ENCODE measurements at places on chromosomes 2 and 18.

GRCh38 chr2:152564754-152565551 lies 152.3 kb downstream of the PRPF40A start:
- DNase-seq, result peak; percentile 70

DNA sequence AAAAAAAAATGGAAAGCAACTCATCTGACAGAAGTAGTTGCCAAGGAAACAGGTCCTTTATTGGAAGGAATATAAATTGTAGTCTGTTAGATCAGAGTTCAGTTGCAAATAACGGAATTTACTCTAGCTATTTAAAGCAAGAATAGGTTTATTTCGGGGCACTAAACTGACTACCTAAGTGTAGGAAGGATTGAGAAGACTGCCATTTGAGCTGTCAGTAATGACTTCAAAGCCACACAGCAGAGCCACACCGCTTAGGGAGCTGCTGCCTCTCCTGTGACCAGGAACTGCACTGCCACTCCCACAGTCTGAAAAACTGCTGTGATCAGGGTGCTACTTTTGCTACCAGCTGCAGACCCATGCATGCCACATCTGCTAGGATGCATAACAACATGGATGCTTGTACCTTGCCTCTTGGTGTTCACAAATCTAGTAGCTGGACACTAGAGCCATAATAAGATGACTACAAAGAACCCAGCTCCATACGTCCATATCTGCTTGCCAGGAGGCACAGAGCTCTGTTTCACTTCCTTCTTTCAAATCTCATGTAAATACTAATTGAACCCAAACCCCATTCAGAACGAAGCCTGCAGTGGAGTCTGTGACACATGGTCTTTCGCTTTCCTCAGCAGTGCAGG lies 2.2 kb downstream of the DSG2 start:
- DNase-seq, result peak; percentile 89

GRCh38 chr2:128625421-128625820 lies 306.8 kb upstream of the HS6ST1 start:
- DNase-seq, result no peak

DNA sequence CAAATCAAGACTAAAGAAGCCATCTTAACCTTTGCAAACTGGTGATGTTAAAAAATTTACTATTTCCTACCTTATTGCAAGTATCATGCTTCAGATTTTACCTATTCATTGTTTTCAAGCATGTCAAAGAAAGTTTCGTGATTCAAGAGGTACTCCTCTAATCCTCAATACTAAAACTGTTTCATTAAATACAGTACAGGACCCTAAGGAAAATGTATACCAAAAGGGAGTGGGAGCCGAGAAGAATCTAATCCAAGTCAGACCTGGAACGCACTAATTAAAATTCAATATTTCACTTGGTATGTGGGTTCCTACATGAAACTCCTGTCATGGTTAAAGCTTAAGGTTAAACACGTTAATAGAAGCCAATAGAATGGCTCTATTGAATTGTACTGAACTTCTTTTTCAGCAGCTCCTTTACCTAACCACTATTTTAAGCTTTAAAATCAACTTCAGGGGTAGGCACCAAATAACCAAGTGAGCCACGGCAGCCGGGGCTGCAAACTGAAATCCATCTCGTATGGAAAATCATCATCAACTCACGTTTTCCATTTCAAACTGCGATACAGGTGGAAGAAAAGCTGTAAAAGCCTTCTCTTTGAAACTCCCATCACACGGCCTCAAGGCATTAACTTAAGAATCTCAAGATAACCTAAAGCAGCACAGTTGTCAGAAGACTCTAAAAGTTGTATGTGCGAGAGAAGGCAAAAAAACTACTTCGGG lies 188.8 kb downstream of the ZEB2 start:
- DNase-seq, result no peak

GRCh38 chr2:202643012-202643858 lies 8.5 kb downstream of the FAM117B start:
- DNase-seq, result no peak

DNA sequence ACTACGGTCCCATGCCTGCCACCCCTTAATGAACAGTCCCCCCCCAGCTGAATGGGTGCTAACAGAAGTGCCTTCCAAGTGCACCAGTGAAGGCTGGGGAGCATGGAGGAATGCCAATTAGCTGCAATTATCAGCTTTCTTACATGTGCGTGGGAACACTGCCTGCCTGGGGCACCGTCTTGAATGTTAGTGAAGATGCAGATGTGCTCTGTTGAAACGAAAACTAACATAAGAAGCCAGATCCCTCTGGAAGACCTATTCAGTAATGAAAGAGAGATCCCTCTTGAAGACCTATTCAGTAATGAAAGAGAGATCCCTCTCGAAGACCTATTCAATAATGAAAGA lies 154.5 kb downstream of the CLIP4 start:
- no peak for DNase-seq

- DNase-seq, result no peak
These were observed 473.9 kb upstream of the CDH2 start for GRCh38 chr18:28650860-28651259.

DNA sequence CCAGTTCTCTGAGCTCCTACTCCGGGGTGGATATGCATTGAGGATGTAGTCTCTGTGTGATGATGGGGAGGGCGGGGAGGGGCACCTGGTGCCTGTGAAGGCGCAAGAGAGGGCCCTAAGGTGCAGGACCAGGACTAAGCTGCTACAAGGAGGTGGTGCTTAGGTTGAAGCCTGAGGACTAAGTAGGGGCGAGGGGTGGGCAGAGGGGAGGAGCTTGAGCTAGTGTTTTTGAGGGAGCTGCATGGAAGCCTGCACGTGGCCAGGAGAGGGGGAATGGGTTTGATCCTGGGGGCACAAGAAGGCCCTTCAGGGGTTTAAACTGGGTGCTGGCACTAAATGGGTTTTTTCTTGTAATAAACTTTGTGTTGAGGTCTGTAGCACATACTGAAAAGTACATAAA lies 105.0 kb downstream of the UGGT1 start:
- no peak for DNase-seq

- no peak for DNase-seq
These were observed 58.2 kb downstream of the GREB1L start for GRCh38 chr18:21300035-21300907.

GRCh38 chr2:39175026-39175812 lies 54.4 kb upstream of the SOS1 start:
- DNase-seq, result no peak

DNA sequence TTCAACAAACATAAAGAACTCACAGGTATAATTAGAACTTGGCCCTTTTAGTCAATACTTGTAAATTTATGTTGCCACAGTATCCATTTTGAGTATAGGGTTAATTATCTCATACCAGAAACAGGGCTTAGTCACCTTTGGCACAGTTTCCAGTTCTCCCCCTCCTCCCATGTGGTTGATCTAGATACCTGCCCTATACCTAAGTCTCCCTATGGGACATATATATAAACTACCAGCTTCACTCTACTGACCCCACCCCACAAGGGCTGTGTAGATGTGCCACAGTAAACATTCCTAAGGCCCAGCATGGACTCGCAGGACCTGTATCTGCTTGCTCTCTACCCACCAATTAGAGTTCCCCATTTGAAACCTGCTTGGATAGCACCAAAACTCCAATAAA lies 371.7 kb upstream of the RND3 start:
- DNase-seq, result no peak

- no peak for DNase-seq
These were observed 108.1 kb downstream of the XRCC5 start for GRCh38 chr2:216216951-216217903.

- no peak for DNase-seq
These were observed 26.4 kb upstream of the TDRD15 start for GRCh38 chr2:21097331-21097730.

DNA sequence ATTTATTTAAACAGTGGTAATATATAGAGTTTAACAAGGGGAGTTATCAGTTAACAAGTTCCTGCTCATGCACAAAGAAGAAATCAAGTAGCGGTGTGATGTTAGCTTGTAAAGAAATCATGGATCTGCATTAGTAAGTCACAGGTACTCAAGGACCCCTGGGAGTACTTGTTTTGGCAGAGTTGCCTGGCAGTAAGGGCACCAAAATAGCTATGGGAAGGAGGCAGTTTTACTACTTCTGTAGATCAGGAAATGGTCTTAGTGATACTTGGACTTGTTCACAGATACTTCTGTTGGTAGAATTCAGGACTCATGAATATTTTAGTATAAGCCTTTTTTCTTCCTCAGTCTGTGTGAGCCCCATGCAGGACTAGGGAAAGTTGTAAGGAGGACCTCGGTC lies 107.3 kb upstream of the IL1R2 start:
- DNase-seq, result no peak

DNA sequence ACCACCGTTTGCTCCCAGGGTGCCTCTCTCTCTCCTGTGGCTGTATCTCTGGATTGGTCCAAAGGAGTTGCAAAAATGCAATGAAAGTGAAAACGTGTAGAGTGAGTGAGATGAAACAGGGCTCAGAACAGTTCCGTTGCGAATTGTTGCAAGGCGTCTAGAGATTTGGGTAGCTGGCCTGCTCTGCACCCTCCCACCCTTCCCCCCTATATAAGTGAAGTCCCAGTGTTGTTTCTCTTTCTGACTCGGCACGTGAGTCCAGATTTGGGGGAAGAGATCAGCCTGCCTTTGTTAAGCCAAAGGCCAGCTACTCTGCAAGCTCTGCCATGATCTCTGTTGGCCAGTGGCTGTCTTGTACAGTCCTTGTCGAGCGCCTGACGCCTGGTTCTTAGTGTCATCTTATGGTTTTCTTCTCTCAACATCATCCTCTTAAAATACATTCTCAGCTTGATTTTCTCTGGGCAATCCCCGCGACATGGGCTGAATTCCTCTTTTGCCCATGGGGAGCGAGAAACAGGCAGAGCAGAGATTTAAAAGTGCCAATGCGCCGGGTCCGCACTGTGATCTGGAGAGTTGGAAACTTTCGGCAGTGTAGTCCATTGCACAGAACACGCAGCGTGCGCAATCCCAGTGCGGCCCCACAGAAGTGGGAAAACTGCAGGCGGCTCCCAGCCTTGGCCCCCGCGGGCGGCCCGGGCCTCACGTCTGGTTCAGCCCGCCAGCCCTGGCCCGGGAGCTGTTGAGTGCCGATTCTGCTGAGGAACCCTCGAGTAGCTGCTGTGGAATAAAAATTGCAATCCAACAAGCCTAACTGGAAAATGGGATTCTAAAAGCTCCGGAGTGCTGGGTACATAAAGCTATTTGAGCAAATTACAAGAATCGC lies 9.3 kb downstream of the MEIS1 start:
- no peak for DNase-seq

GRCh38 chr2:240050278-240050677 lies 3.0 kb downstream of the OR6B3 start:
- DNase-seq, result no peak

DNA sequence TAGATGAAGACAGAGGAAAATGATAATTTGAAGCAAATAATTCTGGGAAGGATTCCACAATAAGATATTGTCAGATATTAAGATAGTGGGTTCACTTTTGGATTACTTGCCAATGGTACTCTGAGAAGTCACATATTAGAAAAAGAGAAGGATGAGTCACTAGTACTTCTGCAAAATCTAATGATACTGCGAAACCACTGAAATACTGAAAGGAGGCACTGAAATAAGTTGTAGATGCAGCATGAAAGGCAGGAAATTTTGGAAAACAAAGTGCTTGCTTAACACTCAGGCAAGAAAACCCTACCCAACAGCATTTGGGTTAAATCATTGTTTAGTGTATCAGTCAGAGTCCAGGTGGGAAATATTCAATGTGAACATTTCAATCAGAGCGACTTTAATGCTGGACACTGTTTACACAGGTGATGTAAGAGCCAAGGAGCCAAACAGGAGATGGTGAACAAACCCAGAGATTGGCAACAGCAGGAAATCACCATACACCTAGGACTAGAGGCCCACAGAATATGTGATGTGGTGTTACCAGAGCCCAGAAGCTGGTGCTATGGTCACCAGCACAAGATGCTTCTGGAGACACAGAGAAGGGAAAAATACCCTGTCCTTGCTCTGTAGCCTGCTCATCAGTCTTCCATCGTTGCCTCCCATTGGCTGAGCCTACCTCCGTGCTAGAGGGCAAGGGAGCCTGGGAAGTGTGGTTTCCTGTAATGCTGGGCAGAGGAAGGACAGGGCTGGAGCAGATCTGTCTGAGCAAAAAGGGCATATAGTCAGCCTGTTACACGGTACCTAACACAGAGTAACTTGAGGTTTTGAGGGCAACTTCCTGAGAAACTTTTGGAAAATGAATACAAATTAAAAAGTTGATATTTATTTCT lies 204.7 kb upstream of the ITGA4 start:
- no peak for DNase-seq

DNA sequence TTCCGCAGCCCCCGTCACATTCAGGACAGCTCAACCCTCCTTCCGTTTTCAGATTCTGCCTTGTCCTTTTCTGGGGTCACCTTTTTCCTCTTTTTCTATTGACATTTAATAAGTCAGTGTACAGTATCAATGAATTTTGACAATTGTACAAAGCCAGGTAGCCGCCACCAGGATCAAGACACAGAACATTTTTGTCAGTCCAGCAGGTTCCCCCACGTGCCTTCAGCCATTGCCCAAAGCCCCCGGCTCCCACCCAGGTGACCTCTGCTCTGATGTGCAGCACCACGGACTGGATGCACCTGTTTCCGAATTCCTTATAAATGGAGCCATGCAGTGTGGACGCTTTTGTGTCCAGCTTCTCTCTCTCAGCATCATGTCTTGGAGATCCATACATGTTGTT lies 30.0 kb downstream of the CROCC2 start:
- no peak for DNase-seq

DNA sequence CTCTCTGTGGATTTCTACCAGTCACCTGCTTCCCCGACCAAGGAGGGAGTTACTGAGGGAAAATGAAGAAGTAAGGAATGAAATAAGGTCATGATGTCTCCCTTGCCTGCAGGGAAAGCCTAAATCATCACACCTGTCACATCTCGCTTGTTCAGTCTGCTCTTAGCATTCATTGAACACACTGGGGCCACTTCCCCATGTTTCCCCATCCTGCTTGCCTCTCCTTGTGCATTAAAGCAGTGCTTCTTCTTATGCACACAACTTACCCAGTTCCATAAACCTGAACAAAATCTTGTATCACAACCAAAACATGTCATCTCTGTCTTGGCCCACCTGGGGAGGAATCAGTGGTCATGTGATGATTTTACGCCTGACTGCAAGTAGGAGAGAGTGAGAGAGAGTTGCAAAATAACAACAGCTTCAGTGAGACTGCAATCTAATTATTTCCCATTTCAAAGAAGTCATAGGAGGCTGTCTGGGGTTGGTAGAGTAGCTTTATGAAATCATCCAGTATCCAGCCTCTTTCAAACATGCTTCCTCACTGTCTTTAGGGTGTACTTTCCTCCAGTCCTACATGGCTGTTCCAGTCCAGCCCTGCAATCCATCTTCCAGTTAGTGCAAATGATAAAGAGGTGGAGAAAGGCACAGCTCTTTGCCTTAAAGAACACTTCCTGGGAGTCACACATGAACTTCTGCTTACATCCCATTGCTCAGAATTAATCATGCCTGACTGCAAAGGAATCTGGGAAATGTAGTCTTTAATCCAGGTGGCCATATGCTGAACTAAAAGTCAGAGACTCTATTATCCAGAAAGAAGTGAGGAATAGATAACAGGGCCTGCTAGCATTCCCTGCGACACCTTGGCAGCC lies 220.1 kb downstream of the HAUS1 start:
- DNase-seq, result no peak

DNA sequence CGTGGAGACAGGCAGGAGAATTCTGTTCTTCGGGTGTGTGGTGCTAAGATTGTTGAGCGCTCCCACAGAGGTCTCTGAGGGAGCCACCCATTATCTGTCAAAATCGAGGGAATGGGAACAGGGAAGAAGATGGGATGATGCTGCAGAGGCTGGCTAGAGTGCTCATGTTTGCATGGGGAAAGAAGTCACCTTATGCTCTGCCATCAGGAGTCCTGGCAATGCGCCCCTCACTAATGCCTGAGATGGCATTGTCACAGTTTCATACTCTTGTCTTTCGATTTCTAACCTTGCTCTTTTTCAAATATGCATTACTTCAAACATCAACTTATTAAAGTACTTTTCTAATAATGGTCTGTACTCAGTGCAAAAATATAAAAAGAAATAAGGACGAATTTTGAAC lies 463.3 kb upstream of the CELF4 start:
- no peak for DNase-seq
